ENCODE measurements at places on chromosomes 2 and 18.

DNA sequence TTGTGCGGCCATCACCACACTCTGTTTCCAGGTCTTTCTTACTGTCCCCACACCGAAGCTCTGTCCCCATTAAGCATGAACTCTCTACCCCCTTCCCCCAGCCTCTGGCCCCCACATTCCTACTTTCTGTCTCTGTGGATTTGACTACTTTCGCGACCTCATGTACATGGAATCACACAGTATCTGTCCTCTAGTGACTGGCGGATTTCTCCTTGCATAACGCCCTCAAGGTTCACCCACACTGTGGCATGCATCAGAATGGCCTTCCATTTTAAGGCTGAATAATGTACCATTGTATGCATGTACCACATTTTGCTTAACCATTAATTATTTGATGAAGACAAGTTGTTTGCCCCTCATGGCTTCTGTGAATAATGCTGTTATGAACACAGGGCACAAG is 467.6 kb upstream of the HS6ST1 start:
- no peak for DNase-seq

DNA sequence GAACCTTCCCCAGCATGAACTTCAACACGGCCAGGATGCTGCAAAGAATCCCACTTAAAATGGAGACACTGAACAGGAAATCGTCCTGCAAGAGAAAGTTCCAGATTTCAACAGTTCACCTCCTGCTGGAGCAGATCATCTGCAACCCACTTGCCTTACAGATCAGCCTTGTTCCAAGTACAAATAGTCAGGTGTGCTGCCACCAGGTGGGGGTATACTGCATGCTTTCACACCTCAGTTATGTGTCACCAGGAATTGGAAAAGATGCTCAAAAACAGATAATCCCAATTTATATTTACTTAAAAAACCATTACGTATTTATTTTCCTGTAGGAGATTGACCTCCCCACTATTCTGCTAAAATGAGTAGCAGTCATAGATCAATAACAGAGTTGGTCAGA is 212.3 kb downstream of the MGAT5 start:
- DNase-seq: no peak

DNA sequence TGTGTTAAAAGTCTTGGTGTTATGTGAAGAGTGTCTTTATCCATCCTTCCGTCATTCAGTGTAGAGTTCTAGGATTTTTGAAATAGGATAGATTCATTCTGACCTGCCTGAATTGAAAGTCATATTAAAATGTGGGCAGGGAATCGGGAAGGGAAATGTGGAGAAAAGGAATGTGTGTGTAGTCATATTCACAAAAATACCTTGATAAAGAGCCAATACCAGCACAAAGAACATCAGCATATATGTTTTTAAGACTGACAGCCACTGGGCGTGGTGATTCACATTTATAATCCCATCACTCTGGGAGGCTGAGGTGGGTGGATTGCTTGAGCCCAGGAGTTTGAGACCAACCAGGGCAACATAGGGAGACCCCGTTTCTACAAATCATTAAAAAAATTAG is 188.1 kb downstream of the CAMKMT start:
- no peak for DNase-seq

- DNase-seq: peak; percentile 38
Measured at GRCh38 chr2:217899231-217900009, 103.4 kb downstream of the TNS1 start.

- DNase-seq: no peak
Measured at GRCh38 chr2:147904051-147904450, 59.2 kb downstream of the ACVR2A start.

DNA sequence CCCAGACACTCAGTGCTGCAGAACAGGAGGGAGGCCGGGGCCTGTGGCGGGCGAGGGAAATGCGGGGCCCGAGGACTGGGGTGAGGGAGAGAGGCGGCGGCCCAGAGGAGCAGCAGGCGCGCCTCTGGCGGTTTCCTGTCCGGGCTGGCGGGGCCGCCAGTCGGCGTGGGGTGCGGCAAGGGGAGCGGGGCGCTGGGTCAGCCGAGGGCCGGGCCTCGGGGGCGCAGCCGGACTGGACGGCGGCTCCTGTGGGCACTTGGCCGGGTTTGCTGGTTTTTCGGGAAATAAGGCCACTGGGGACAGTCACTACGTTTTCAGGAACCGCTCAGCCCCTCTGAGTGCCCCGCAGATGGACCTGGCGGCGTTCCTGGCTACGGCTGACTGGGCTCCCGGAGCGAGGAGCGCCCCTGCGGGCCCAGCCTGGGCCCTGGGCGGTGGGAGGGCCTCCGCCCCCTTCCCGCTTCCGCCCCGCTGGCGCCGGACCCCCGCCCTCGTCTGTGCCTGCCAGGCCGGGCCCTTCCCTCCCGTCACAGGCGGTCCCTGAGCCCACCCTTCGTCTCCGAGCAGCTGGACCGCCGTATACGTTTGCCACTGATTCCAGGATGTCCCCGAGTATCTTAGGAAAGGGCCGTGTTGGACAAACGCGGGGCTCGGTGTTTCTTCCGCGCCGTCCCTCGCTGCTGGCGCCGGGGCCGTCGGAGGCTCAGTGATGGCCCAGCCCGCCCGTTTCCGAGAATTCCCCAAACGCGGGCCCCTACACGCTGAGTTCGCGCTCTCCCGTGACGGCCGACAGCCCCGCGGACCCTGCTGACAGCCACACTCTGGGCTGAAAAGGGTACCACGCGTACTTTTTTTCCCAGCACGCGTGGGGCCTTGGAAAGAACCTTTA is 84.6 kb downstream of the FAM210A start:
- no peak for DNase-seq

DNA sequence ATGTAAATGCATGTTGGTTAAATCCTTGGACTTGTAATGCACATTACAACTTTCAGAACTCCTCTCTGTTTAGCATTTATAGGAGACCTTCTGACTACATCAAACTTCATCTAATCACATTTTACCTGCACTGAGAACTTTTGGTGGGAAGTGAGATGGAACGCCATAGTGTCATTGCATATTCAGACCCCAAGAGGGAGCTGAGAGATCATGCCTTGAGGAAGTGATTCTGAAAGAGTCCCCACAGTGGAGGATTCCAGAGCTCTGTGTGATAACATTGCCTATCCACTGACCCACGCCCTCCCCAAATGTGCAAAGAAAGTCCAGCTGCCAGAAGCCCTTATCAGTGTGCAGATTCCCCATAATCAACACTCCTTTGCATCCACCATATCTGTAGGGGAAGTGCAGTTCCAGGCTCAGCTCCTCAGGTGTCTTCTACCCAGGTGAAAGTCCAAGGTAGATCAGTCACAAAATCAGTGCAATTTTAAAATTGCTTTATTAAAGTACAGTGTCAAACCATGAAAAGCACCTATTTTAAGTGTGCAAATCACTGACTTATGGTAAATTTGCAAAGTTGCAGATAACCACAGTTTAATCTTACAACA is 212.4 kb downstream of the RPIA start:
- no peak for DNase-seq

DNA sequence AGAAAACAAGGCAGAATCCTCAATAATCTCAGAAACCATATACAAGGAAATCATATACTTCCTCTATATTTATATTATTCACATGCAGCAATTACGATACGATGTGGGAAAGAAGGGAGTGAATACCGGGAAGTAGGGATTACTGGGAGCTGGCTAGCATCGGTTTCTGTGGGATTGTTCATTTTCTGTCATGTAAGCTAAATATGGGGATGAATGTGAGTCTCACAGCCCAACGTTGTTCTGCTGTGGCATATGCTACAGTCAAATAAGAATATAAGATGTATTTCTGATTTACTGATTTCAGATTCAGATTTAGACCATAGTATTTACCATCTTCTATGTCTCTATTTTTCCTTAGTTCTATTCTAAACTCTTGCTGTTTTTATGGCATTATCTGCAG is 113.6 kb downstream of the EVA1A start:
- no peak for DNase-seq

- DNase-seq: no peak
Measured at GRCh38 chr2:33380001-33380609, 96.3 kb upstream of the RASGRP3 start.

GRCh38 chr2:12697617-12698016 is 19.1 kb upstream of the TRIB2 start:
- no peak for DNase-seq

GRCh38 chr2:83369601-83370418 is 1089.3 kb downstream of the SUCLG1 start:
- no peak for DNase-seq

GRCh38 chr2:61405813-61406212 is 65.1 kb downstream of the USP34 start:
- no peak for DNase-seq

DNA sequence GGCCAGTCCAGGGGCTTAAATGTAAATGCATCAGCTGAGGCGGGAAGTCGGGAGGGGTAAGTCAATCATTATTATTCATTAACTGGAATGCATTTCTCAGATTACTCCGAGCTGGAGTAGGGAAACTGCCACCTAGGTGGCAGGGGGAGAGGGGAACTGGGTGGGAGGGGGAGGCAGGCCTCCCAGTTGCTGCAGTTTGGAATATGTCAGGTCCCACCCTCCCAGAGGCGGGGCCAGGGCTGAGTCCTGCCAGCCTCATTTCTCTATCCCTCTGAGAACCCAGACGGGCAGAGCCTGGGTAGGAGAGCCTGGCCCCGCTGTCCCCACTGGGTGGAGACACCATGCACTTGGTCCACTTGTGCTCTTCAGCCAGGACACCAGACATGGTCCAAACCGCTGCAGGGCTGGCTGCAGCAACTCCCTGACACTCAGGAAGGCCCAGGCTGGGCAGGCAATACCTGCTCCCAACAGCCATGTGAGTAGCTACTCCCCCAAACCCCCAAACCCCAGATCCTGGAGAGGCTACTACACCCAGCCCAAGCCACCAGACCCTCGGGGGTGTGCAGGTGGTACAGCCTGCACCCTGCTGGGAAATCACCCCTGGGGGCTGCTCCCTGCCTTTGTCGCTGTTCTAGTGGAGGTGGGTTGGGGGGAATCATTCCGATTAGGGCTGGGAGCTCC is at the start of gene GPBAR1:
Gene GPBAR1 (plus strand): TSS at position 274 of the 681 bp plus-strand sequence. CDS start 1,710 bp downstream, outside the sequence.
- no peak for DNase-seq

DNA sequence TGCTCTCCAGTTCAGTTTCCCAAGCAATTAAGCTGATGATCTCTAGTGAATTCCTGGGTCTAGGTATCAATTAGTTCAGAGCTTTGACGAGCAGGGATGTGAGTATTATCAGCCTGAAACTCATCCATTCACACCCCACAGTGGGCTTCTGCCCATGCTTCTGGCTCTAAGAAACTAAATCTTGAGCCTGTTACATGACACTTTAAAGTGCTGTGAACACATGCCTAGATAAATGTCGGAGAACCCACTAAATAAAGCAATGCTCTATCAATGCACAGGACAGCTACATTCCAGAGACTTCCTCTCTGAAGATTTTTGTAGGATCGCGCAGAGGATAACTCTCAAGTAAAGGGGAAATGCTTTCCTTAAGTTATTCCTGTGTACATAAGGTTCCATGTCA is 356.5 kb upstream of the TNP1 start:
- DNase-seq: no peak

DNA sequence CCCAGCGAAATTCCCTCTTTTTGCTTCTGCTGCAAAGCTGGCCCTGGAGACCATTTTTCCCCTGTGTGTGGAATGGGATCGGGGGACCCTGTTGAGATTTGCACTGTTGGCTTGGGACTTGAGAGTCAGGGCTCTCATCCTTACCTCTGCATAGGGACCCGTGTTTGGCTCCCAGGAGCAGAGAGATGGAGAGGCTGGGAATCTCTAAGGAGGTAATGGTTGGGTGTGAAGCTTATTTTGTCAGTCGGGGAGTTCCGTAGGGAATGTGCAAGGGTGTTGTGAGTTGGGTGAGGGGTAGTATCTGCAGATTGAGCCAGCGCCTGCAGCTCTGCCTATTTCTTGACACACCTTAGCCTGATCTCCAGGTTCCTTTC is 4.5 kb downstream of the GATA6 start:
- DNase-seq: no peak

- DNase-seq: no peak
Measured at GRCh38 chr2:102592601-102593000, 26.8 kb upstream of the SLC9A2 start.

DNA sequence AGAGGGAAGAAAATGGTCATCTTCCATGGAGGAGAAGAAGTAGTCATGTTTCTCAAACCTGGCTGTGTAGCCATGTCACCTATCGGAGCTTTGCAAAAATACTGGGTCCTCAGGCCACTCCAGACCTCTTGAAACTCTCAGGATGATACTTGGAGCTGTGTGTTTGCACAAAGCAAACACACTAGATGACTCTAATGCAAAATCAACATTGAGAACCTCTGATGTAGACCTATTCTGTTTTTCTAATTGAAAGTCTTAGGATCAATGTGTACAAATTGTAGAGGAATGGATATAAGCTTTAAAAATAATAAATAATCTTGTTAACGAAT is 444.3 kb downstream of the RND3 start:
- DNase-seq: no peak

- no peak for DNase-seq
Measured at GRCh38 chr2:29783666-29784065, 137.7 kb downstream of the ALK start.

GRCh38 chr2:9970200-9971044 is 18.9 kb downstream of the GRHL1 start:
- no peak for DNase-seq

- no peak for DNase-seq
Measured at GRCh38 chr2:33085646-33086045, 138.9 kb downstream of the LTBP1 start.

GRCh38 chr2:167275046-167275445 is 386.8 kb downstream of the XIRP2 start:
- DNase-seq: no peak

DNA sequence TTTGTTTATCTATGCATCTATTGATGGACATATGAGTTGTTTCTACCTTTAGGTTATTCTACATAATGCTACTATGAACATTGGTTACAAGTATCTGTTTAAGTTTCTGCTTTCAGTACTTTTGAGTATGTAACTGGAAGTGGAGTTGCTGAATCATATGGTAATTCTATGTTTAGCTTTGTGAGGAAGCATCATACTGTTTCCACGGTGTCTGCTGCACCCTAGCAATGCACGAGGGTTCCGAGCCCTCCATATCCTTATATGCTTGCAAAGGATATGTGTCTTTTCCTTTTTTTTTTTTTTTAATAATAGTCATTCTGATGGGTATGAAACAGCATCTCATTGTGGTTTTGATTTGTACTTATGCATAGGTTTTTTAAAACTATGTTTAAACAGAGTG is 83.7 kb downstream of the FMNL2 start:
- no peak for DNase-seq

- no peak for DNase-seq
Measured at GRCh38 chr2:168841445-168841844, 39.0 kb downstream of the NOSTRIN start.

DNA sequence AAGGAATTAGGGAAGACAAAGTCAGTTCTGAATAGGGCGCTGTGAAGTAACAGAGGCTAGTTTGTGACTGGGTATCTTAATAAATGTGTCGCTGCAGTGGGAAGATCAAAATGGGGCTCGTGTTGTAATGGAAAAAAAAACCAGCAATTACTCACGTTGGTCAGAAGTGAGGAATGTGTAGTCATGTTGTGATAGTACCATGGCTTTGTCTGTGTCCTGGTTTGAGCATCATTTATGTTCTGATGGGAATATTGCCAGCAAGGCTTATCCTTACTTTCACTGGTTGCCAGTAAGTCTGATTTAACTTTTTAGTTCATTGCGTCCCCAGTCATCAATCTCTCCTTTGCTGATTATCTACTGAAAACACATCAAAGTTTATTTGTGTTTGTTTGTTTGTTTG is 467.6 kb downstream of the NYAP2 start:
- no peak for DNase-seq

GRCh38 chr2:224175538-224175937 is 136.5 kb upstream of the SERPINE2 start:
- DNase-seq: no peak
